ENCODE measurements at places on chromosomes 5 and 9.

DNA sequence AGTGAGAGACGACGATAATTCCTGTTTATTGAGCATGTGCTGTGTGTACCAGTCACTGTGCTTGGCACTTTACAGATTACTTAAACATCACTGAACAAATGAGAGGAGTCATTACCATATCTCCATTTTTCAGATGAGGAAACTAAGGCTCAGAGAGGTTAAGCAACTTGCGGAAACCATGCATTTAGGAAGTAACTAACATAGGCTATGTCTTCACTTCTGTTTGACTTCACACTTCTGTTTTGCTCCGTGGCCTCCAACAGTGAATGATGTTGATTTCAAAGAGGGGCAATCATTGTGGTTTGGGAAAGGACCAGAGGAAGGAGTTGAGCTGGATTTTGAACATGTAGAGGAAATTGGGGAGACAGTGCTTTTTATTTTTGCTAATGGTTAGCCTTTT lies 16.7 kb downstream of the GCNT1 start:
- no peak for DNase-seq

DNA sequence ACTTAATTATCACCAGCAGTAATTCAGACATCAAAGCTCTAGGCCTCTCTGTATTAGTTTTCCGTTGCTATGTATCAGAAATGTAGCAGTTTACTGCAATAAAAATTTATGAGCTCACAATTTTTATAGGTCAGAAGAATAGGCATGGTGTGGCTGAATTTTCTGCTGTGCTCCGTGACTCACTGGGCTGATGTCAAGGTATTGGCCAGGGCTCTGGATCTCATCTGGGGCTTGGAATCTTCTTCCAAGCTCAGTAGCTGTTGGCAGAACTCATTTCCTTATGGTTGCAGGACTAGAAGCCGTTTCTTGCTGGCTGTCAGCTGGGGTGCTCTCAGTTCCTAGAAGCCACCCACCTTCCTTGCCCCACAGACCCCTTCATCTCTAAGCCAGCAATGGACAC lies 66.3 kb downstream of the PSAT1 start:
- DNase-seq, result no peak

DNA sequence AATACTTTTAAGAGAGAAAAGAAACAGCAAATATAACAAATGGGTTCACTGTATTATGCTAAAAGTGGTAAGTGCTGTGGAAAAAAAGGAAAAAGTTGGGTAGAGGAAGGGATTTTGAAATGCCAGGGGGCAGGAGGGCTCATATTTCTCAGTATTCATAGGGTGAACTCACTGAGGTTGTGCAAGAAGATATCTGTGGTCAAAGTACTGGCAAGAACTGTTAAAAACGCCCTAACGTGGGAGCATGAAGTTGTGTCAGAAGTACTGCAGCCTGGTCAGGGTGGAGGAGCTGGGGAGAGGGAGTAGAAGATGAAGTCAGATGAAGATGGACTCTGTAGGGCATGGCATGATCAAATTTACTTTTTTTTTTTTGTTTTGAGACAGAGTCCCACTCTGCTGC lies 31.2 kb upstream of the SLC28A3 start:
- no peak for DNase-seq

DNA sequence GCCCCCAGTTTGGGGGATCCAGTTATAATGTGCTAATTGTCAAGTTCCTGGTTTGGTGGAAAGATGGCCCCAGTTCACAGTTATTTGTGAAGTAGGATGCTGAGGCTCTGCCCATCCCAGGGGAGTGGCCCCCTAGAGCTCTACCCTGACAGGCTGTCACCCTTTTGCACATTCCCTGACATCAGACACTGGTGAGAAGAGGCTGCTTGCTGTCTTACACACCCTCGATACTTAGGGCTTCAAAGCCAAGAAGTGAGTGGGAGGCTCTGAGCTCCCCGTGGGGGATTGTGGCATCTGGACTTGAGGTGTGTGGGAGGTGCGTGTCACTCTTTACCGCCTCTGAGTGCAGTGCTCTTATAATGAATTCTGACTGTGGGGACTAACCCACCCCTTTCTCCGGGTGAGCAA lies 168.5 kb downstream of the DOCK2 start:
- DNase-seq, result no peak

DNA sequence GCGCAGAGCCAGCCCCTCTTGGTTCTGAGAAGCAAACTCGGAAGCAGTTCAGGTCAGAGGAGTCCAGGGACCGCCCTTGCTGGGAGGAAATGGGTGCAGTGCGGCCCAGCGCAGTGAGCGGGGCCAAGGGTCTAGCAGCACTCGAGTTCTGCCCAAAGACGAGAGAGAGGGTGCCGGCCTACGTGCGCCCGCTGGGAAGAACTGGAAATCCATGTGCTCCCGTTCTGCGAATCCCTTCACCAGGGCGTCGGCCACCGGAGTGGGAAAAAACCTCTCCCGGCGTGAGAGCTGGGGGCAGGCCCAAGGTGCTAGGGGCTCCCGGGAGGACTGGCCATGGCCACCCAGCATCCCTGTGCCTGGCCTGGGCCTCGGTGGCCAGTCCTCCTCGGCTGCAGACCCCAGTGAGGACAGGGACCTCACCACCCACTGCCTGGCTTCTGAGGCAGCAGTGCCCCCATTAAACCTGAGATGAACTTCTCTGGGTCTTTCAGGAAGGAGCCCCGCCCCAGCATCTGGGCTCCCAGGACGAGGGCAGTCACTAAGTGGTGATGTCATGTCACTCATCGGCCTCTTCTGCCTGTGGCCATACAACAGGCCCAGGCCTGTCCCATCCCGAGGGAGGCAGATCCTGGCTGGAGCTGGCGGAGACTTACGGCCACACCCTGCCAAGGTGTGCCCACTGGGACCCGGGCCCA lies 10.6 kb downstream of the TMEM250 start:
- DNase-seq, result no peak

GRCh38 chr9:97309260-97309659 lies 1.8 kb downstream of the CCDC180 start:
- DNase-seq, result no peak

- no peak for DNase-seq
Measured at GRCh38 chr5:2219149-2219776, 336.5 kb upstream of the IRX4 start.

DNA sequence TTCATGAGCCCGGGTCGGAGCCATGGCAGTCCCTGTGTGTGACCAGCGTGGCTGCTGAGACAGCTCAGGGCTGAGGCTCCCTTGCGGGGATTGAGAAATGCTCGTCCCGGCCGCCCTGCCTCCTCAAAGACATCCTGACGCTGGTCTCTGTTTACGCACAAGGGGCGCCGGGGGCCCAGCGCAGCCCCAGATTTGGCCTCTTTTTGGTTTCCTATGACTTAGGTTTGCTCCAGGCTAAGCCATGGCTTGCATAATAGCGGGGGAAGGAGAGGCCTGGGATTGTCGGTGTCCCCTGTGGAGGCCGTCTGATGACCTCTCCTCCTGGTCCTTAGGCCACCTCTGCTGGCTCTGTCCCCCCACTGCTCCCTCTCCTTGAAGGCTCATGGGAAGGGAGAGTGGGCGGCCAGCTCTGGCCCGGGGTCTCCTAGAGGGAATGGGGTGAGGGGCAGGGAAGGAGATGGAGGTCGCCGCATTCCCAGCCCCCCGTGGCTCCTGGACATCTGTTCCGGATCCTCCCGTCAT lies 3.5 kb downstream of the LAMC3 start:
- peak; percentile 43 for DNase-seq

DNA sequence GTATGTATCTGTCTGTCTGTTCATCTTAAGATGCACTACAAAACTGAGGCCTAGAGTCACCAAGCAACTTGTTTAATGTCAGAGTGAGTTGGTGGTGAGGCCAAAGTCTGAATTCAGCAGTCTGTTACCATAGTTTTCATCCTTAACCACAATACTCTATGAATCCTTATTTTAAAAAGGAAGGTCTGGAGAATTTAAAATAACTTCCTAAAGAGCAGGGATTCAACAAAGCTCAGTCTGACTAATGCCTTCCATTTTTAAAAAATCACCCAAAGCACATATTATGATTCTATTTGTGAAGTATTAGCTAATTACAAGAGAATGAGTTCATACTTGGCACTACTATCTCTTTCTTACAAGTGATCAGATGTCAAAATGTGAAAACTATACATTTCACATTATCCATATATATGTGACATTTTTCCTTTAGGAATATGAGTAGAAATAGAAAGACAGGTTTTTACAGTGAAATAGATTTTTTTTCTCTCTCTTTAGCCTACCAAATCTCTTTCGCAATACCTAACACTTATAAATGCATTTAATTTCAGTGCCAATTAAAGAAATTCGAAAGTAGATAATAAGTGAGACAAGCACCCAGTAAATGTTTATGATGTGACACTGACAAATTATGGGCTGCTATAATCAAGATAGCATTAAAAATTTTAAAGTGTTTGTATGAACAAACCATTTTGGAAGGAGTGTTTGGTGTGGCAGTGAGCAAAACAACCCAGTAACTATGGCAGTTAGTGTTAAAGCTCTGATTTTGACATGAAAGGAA lies 102.3 kb upstream of the CDKN2B start:
- no peak for DNase-seq

- peak; percentile 67 for DNase-seq
Measured at GRCh38 chr5:179318221-179318955, 26.9 kb downstream of the ADAMTS2 start.

- no peak for DNase-seq
Measured at GRCh38 chr5:108461628-108462367, 79.9 kb upstream of the FBXL17 start.

DNA sequence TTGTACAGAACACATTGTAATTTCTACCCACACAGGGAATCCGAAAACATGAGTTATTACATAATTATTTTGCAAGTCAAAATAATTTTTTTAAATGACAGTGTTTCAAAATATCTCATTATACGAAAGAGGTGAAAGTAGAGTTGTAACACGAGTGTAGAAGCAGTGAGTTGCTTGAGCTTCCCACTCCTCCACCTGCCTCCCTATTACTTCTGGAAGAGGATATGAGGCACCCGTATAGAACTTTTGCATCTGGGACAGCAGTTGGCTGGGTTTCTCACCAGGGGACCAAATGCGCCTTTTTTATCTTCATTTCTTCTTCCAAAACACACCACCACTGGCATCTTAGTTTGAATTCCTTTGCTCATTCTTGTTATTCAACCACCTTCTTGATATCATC lies 779.0 kb upstream of the COX7C start:
- no peak for DNase-seq

DNA sequence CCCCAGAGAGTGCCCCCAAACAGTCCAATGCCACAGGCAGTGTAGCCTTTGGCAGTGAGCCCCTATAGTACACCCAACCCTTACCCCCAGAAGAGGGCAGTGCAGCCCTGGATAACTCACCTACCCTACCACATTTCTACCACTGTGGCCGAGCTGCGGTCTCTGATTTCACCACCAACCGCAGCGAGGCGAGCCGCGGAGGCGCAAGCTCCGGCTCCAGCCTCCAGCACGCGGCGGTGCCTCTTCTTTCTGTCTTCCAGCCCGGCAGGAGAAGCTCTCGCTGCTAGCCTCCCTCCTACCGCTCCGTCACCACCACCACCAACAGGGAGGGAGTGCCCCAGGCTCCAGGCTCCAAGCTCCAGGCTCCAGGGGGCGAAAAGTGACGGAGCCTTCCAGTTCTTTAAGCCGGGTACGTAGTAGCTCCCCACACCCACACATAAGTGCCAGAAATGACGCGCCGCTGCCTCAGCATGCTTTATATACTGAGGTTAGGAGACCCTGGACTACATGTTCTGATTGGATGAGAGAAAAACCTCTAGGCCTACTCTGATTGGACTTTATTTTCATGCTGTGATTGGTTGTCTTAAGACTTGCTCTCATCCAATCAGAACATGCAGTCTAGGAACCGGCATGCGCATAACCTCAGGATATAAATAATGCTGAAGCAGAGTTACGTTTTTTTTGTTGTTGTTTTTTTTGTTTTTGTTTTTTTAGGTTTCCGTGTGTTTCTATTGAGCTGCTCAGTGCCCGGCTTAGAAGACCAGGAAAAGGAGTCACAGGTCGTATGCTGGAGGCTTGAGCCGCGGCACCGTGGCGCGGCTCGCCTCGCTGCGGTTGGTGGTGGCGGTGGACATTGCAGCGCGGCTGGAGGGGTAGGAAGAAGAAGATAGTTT lies at the start of gene PCAT7:
Gene PCAT7 (plus strand): TSS at position 645 of the 893 bp plus-strand sequence.
- no peak for DNase-seq

DNA sequence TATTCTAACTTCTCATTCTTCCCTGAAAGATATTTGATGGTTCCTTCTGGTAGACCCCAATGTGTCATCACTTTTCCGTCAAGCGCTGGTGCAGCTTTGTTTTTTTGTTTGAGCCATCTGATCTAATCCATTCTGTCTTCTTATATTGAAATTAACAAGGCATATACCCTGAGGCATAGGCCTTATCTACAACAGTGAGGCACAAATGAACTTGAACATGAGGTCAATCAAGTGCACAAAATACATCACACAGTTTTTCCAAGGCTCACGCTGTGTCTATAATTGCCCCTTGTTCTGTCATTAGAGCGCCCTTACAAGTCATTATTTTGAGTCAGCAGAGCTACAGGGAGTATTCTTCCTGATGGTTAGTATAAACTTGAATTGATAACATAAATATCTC lies 406.6 kb downstream of the MAT2B start:
- DNase-seq, result no peak

DNA sequence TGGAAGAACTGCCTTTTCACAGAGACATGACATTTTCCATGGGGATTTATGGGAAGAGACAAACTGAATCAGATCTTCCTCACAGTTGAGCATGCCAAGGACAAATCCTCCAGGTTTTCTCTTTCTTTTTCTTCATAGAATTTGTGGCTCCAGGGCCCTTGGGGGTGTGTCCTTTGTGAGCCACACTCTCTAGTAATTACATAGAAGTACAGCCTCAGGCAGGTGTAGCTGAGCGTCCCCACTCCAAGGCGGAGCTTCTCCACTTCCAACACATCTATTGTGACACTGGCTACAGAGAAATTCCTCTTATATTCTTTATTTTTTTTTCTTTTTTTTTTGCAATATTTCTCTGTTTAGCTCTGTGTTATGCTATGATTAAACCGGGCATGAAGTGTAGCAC lies 420.5 kb upstream of the CD180 start:
- no peak for DNase-seq

DNA sequence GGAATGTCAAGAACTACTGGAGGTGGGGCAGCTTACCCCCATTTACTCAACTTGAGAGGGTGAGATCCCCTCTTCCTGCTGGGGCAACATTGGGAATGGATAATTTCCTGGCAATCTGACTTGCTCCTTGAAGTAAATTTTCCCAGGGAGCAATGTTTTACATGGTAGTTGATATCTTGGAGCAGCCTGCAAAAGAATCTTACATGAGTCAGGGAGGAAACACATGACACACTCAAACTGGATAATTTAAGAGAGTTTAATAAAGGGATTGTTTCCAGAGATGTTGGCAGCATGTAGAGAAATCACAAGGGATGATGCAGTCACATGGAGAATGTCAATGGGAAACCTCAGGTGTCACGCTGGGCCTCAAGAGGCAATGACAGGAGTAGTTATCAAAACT lies 212.5 kb downstream of the GAS1 start:
- no peak for DNase-seq

GRCh38 chr9:16705111-16705604 lies 165.3 kb downstream of the BNC2 start:
- peak; percentile 88 for DNase-seq

- no peak for DNase-seq
Measured at GRCh38 chr9:71706176-71706575, 62.1 kb downstream of the CEMIP2 start.
